ENCODE measurements at places on chromosomes 6 and 20.

DNA sequence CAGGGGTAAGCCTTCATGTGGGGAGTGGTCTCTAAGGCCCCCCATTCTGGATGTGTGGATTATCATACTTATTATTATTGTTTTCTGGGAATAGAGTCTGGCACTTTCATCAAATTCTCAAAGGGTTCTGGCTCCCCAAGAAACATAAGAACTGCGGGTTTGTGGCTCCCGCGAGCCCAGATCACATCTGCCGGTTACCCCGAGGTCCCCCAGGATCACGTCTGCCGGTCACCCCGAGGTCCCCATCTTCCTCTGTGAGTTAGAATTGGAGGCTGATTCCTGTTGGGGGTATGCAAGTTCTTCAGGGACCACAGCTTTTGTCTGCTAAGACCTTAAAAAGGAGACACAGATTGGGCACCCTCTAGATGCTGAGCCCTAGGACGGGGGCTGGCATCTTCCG is 116.7 kb upstream of the FRMD1 start:
- DNase-seq, result no peak

GRCh38 chr20:9741996-9742395 is 96.9 kb downstream of the PAK5 start:
- DNase-seq, result no peak

DNA sequence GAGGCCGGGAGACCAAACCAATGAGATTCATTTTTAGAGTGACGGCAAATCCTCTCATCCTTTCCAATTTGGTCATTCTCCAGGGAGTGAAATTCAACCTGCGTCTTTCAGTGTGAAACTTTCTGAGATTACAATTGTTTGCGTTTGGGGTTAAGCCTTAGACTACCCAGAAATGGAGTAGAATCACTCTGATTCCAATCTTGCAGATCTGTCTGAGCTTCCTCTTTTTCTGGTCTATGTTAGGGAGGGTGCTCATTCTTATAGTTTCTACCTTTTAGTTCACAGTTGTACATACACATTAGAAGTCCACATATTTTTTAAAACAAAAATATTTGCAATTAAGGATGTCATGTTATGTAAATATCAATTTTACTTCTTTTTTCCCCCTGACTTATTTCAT is 183.0 kb upstream of the PHACTR1 start:
- DNase-seq, result no peak

DNA sequence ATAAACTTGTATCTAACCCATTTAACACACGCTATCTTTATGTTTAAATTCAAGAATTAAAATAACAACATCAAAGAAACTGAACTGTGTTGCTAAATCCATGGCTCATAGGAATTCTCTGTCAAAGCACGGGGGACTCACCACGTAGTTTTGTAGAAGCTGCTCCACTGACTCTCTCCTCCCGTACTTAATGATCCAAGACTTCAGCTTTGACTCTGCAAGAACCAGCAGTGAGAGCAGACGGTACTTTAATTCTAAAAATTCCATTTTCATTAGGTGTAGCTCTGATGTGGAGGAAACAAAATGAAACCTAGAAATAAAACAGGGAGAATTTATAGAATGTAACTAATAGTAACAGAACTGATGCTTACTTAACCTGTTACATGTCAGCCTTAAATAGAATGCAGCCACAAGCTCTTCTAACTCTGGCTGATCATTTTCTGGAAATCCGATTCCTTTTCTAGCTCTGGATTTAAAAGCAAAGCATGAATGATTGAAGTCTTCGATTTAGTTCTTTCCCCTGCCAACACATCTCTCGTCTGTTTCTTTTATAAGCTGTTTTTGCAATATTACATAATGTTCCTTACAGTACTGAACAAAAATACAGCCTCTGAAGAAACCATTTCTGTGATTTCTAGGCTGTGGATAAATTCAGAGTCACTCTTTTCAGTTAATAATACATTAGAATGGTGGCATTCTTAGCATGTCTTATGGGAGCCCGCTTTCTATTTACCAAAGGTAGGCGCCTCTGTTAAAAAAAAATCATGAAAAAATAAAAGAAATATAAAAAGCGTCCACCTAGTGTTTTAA is 165.5 kb downstream of the SYNE1 start:
- no peak for DNase-seq

- no peak for DNase-seq
Measured at GRCh38 chr6:43923376-43924221, 153.6 kb downstream of the VEGFA start.

DNA sequence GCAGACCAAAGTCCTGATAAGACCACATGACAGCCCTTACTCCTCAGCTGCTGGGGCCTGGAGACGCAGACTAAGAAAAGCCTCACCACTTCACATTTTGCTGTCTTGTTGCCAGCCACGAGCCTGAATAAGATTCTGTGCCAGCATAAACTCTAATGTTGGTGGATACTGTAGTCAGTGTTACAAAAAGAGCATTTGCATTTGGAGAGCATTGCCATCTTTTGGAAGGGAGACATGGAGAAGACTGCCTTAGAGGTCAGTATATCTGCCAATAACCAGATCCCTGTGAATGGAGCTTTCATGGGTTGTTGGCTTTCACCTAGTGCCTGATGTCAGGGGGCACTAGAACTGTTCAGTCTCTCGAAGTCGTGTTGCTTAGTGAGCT is 315.2 kb downstream of the ZFAND3 start:
- no peak for DNase-seq

- DNase-seq, result no peak
Measured at GRCh38 chr20:51828762-51829161, 26.4 kb upstream of the SALL4 start.

DNA sequence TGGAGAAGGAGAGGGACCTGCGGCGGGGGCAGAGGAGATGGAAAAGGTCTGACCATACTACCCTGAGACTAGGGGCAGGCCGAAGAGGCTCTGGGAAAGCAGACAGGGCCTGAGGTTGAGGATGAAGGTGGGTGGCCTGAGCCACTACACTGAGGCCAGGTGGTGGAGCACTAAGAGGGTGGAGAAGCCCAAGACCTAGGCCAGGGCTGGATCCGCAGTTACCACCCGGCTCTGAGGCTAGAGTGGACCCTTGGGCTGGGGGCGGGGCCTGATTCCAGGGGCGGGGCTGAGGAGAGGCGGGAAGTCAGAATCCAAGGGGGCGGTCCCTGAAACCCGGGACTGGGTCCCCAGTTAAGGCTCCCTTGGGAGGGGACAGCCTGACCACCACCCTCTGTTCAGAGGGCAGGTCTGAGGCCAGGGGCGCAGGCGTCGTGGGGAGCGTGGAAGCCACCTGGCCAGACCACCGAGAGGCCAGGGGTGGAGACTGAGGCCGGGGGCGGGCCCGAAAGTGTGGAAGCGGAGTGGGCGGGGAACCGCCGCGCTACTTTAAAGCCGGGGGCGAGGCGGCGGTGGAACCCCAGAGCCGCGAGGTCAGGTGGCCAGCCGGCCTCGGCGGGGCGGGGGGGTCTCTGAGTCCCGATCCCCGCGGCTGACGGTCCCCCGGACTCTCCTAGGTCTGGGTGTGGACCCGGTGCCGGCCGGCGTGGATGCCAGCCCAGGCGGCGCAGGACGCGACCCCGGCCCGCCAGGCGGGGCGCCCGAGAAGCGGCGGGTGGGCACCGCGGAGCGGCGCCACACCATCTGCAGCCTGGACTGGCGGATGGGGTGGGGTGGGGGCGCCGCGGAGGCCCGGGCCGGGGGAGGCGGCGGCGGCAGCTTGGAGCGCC is 8.3 kb downstream of the CCM2L start:
- no peak for DNase-seq

DNA sequence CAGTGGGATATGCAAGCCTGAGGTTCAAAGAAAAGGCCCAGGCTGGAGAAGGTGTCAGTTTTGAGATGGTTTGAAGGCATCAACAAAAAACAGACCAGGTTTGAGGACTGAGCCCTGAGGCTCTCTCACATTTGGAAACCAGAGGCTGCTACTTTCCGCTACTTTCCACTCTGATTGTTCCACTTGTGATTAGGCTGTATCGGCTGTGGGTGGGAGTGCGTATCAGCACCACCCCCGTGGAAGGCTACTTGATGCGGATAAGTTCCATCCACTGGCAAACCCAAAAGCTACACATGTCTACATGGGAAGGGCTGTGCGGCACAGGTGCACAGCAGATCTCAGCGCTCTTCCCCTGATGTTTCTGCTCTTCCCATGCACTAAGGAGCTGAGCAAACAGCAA is 198.7 kb downstream of the GMPR start:
- DNase-seq, result no peak

GRCh38 chr6:33298773-33299236 is at the start of gene RGL2:
RGL2 (minus strand) TSS chr6:33298942; CDS start chr6:33298610, 332 bp downstream.
- DNase-seq, result peak; percentile 39

- DNase-seq, result no peak
Measured at GRCh38 chr6:81909162-81909561, 156.7 kb upstream of the TENT5A start.

DNA sequence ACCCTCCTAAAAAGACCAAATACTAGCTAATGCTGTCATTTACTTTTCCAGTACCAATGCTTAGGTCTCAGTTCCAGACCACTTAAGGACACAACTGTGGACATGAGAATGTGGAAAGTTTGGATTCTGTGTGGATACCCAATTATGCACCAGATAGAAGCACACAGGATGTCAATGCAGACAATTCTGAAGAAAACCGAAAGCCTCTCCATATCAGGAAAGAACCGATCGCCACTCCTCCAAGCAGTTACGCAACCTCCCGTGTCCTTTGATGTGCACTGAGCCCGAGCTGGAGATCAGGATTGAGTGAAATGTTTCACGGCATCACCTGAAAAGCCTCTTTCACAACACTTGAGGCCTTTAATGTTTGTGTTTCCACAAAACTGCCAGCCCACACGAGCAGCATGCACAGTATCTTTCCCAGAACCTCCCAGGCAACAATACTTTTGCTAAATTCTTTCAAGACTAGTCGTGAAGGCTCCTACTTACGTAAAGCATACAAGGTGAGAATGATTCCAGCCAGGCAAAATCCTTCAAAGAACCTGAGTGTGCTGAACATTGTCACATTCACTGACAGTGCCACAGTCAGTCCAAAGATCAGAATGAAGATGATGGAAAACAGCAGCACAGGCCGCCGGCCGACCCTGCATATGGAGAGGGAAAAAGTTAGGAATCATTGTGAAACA is 47.0 kb downstream of the SLC22A23 start:
- no peak for DNase-seq

DNA sequence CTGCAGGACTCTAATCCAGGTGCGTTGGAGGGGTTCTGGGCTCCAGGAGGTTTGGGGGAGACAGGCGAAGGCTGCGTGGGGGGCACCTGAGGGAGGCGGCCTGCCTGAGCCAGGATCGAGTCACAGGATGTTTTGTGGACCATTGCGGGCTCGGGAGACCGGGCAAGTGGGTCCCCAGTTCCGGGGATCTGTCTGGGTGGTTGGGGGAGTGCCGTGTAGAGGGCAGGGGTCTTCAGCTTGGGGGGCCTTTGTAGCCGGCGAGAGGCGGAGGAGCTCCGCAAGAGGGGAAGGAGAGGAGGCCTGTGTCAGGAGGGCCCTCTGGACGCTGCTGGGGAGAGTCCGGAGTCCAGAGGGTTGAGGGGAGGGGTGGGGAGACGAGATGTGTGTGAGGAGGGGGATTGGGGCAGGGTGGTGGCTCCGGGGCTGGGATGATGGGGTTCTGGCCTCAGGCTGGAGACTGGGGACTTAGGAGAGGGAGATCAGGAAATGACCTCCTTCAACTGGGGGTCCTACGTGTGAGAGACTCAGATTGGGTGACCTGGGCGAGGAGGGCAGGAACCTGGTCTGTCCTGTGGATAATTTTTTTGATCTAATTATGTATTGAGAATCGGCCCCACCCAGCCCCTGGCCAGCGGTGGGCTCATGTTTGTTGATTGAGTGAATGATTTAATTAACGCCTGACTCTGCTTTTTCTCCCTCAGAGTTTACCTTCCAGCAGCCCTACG is 505 bp downstream of the SNAI1 start:
- DNase-seq, result peak; percentile 11

DNA sequence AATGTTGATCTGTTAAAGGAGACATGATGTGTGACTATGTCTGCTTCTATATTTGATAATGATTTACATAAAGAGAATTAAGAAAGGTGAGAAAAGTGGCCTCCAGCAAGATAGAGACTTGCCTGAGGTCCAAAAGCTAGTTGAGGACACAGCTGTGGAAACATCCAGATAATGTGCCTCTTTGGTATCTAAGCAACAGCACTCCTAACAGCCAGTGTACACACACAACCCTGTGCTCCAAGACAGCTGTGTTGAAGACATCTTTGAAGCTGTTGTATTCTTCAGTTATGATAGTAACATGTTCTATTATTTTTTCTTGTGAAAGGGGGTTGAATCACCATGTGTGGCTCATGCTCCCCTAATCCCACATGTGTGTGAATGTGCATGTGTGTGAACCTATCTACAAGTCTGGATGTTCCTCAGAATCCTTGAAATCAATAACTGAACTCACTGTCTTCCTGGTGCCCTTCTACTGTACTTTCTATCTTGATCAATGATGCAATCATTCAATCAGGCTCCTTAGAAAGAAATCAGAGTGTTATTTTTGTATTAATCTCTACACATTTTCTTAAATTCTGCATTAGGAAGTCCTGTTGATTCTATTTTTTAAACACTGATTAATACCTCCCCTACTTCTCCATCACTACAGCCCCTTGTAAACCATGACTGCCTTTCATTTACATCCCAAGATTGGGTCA is 116.7 kb upstream of the SSTR4 start:
- DNase-seq, result no peak

GRCh38 chr6:3305831-3306230 is 47.1 kb downstream of the PSMG4 start:
- DNase-seq, result no peak

GRCh38 chr6:166997768-166998255 is 1.4 kb upstream of the CEP43 start:
- DNase-seq, result no peak

- DNase-seq, result no peak
Measured at GRCh38 chr20:16236589-16237241, 336.5 kb downstream of the KIF16B start.

GRCh38 chr20:8000796-8001195 is 18.8 kb downstream of the TMX4 start:
- DNase-seq, result no peak

DNA sequence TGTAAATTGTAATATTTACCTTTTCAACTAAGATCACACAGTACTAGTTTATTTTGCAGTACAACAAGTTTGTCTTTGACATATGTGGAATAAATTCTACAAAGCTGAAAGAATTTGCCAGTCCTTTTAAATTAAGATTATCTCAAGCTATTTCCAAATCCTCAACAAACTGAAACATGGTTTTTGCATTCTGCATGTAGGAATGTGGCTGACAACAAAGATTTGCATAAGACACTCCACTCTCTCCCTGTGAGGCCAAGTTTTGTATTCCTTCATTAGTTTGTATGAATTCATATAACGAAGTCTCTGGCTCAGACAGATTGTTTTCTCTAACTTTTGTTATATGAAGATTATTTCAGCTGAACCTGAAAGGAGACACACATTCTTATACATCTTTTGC is 124.1 kb upstream of the THEMIS start:
- no peak for DNase-seq

- no peak for DNase-seq
Measured at GRCh38 chr6:67666177-67666964, 968.7 kb upstream of the ADGRB3 start.
